M059J (cell line): ENCODE measurements at places on chromosomes 3 and 15. TPM values are rescaled to one million over a fixed set of nuclear protein-coding genes. Genes with fewer than 3 reads are reported as not detected.
A peak's percentile ranks its signal among the peaks of the same experiment; 100 is the strongest.

PLSCR2 gene
- not detected in 2 replicates for total RNA-seq

GRCh38 chr3:149270180-149270579 is 48.6 kb upstream of the CP start:
- no peak for DNase-seq

DNA sequence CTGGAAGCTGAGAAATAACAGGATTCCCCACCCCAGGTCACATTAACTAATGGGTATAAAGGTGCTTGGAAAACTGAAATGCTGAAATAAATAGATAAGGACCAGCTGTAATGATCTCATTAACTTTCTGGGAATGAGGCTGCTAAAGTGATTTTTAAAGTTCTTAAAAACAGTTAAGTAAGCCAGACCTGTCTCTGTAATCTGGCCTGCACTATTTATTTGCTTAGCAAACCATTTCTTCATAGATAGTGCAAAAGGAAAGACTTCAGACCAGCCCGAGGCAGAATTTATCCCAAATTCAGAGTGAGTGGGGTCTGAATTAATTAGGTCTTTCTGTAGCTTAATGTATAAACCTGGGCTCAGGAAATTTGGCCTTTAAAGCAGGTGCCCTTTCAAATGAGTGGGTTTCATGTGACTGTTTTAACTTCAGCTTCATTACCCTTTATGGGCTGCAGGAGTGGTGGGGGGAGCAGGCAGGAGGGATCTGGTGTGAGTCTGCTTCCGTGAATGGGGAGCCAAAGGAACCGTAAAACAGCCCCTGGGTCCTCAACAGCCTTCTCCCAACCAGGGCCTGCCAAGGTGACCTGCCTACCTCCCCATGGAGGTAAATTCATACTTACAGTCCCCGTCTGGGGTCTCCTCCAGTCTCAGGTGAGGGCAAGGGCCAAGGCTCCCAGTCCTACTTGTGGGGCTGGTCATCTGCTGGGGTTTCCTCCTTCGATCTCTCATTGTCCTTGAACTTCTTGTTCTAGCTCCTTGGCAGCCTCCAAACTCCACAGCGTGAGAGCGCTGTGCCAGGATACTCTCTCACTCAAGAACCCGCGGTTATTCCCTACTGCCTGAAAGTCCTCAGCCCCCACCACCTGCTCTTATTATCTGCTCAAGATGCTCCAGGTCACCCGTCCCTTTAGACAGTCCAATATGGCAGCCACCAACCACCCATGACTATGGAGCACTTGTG is 31.2 kb downstream of the MAGEF1 start:
- DNase-seq: no peak

DNA sequence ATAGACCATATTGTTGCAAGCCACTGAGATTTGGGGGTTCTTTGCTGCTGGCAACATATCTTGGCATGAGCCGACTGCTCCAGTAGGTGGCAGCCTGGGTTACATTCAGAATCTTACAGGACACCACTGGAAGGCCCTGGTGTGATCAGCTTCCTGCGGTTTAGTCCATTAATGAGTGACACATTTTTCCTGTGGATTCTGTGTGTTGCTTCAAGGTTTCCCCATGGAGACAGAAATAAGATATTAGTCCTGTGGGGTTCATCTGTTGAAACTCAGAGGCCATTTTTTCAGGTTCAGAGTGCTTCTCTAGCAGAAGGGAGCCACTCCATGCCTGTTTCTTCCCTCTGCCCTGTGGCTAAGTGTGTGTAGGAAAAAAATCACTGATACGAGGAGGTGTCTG is 116.2 kb downstream of the MFSD1 start:
- peak; percentile 96 for DNase-seq

CAND2 gene
- 1.5 and 4.0 TPM in 2 replicates for total RNA-seq

- DNase-seq: no peak
Measured at GRCh38 chr3:50385754-50386153, 26.4 kb upstream of the TMEM115 start.

GRCh38 chr3:195046441-195046840 is 224.5 kb downstream of the XXYLT1 start:
- no peak for DNase-seq

- DNase-seq: no peak
Measured at GRCh38 chr15:78065973-78066946, 11.3 kb downstream of the TBC1D2B start.

BFSP2 gene
- not detected in 2 replicates for total RNA-seq

DNA sequence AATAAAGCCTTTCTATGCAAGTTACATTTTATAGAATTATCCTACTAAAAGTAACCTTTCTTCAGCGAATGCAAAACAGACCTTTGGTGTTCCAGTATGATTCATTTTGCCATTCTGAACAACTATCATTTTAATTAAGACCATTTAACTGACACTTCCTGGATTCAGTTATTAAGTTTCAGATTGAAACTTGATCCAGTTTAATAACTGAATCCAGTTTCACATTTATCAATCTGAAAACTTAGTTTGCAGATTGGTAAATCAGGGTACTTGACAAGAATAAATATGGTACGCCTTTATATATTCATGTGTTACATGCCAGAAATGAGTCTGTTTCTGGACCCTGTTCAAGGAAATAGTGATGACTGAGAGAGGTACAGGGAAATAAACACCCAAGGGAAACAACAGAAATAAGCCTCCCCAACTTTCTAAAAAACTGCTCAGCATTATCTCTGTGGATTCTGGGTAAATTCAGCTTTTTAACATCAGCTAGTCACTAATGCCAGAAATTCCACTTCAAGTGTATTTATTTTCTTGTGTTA is 23.3 kb upstream of the NFKBIZ start:
- peak; percentile 61 for DNase-seq

ZNF860 gene
- total RNA-seq: 0.25 TPM in 1 of 2 replicates, not detected in the other

- DNase-seq: peak; percentile 40
Measured at GRCh38 chr3:135125171-135125801, 330.2 kb downstream of the EPHB1 start.

GRCh38 chr3:51708216-51708845 is 1.5 kb downstream of the GRM2 start:
- DNase-seq: no peak
